ENCODE measurements at places on chromosomes 4 and X.

DNA sequence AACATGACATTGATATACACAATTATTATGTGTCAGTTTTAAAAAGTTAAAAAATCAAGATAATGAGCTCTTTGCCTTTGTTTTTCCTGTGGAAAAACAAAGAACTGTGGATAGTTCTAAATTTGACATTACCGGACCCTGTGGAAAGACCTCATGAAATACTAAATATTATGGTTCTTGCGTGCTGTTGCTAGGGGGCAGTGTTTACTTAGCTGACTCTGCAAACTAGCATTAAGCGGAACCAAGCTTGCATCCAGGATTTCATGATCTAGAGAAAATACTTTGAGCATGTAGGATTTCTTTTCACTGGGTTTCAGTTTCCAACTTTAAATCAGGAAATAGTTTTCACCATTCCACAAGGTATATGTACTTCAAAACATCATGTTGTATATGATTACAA is 33.6 kb downstream of the CLCN4 start:
- peak; percentile 69 for DNase-seq

DNA sequence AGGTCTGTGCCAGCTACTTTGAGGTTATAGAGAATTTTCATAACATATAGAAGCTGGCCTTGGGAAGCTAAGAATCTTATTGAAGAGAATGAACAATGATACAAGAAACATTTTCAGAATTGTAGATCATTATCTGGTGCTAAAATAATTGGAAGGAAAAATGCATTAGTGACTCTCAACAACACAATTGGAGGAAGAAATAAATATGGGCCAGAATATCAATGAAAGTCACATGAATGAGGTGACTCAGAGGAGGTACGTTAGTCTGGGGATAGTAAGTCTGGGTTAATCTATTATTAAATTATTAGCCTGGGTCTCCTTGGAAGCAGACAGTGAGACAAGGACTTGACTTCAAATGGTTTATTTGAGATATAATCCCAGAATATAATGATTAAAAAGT is 529.3 kb upstream of the SLIT2 start:
- no peak for DNase-seq

DNA sequence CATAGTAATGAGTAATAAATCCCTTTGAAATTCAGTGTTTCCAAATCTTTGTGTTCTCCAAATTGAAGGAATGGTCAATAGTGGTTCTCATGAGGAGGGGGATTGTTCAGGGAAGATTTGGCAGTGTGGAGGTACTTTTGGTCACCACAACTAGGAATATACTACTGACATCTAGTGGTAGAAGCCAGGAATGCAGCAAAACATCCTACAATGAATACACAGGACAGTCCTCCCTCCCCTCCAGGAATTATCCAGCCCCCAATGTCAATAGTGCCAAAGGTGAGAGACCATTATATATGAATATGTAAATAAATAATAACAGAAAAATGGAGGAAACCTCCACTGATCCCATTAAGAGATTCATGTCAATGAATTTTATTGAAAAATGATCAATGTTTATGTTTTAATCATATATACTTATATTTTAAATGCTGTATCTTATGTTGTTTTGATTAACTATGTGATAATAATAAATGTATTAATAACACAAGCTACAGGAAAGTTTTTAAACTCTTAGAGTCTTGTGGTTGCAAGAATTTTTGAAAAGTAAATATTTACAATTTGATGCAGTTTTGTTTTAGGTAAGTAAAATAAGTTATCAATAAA is 14.4 kb upstream of the FAM9A start:
- peak; percentile 30 for DNase-seq

GRCh38 chr4:35643661-35644060 is 600.7 kb downstream of the ARAP2 start:
- no peak for DNase-seq

GRCh38 chr4:110634350-110635162 is 11.7 kb upstream of the PITX2 start:
- DNase-seq: no peak

GRCh38 chr4:1057403-1057745 is 45.9 kb downstream of the FGFRL1 start:
- no peak for DNase-seq

DNA sequence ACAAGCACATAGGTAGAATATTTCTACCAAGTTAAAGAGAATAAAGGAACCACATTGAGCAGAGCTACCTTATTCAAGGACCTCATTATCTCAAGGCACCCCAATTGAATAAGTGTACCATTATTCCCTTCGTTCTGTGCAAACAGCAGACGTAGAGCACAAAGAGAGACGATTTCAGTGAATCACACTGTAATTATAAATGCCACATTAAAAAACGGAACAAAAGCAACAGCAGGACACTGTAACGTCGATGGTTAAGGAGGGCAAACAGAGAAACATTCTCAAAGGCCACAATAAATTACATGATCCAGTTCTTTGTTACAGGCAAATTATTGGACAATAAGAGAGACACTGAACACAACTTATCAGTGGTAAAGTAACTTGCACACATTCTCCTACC is 644.1 kb upstream of the TENM3 start:
- no peak for DNase-seq

DNA sequence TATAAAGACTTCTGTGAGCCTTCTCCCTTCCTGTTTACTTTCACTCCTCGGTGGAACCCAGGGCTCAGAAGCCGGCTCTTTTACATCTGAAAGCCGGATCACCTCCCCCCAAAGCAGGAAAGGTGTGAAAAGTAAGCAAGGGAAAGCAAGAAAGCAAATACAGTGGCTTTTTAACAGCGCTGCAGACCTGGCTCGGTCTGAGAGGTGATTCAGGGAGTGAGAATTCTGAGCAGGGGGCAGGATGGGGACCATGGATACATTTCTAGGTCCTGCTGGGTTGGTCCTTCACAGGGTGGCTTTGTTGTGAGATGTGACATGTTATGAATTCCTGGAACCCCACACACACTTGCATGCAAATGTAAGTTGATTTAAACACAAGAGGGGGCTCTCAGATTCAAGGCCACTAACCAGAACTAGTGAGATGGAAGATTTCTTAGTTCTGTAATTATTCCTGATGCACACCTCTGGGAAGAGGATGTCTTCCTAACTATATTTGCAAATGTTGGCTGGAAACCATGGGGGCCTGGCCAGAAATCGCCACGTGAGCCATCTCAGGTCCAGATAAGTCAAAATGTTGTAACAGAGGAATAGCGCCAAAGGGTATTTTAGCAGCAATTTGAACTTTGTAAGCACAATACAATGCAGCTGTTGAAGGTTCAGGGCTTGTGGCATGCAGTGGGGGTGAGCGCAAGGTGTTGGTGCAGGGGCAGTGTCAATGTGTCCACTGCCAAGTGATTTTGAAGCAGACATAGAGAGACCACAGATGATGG is 670.1 kb upstream of the LCORL start:
- peak; percentile 7 for DNase-seq

DNA sequence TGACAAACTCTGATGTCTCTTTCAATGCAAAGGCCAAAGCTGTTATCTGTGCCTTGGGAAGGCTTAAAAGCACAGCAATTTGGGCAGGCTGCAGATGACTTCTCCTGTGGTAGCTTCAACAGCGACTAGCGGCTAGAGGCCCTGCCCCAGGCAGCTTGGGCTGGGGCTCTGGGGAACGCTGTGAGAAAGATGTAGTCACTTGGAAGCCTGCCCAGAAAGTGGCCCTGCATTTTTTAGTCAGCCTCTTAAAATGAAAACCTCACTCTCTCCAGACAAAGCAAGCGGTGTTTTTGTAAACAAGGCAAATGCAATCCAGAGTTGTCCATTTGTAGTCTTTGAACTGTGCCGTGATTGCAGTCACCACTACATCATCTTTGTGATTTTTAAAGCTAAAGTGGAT is 27.5 kb downstream of the PCYT1B start:
- DNase-seq: peak; percentile 4

GRCh38 chrX:29453333-29453732 is 762.0 kb upstream of the MAGEB2 start:
- no peak for DNase-seq

- no peak for DNase-seq
Observed at GRCh38 chrX:2703991-2704369, 12.9 kb downstream of the CD99 start.

- DNase-seq: no peak
Observed at GRCh38 chr4:76538296-76538695, 103.3 kb downstream of the SHROOM3 start.

DNA sequence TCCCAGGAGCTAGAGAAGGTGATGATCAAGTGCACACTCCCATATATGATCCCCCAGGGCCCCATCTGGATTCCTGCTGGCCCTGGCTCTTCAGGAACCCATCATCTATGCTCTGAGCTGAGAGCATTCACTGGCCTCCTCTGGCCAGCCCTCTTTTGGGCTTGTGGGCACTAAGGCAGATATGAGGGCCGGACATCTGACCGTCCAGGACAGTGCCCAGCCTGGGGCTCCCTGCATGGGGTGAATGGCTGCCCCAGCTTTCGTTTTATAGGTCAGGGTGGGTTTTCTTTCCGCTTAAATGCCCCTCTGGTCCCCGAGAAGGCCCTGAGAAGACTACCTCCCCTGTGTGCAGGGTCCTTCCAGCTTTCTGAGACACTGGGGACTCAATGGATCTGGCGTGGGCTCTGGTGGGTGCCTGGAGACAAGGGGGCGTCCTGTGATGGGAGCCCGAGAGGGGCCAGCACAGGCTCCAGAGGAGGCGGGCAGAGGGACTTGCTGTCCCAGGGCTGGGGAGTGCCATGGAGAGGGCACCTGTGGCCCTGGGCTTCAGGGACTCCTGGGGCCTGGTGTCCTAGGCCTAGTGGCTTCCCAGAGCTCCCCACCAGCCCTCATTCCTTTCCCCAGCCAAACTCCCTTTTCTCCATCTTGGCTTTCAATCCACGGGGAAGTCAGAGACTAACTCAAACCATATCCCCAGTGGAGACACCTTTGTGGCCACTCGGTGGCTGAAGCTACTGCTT is 39.5 kb upstream of the GRPEL1 start:
- DNase-seq: no peak

- DNase-seq: peak; percentile 45
Observed at GRCh38 chr4:110411574-110412011, 64.4 kb upstream of the ENPEP start.

DNA sequence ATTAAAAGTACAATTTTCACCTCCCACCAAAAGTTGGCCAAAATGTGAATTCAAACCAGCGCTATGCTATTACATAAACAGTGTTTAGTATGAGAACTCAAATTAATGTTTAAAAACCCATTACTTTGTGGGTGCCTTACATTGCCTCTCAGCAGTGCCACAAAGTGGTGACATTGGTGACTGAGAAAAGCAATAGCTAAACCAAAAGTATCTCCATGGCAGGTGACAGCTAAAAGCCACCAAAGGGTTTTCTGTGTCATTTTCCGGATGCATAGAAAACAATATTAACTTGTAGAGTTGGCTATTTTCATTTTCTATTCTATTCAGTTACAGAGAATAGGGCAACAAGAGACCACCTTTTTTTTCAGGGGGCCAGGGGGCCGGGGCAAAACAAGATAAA is 261.2 kb downstream of the MAPK10 start:
- DNase-seq: no peak

DNA sequence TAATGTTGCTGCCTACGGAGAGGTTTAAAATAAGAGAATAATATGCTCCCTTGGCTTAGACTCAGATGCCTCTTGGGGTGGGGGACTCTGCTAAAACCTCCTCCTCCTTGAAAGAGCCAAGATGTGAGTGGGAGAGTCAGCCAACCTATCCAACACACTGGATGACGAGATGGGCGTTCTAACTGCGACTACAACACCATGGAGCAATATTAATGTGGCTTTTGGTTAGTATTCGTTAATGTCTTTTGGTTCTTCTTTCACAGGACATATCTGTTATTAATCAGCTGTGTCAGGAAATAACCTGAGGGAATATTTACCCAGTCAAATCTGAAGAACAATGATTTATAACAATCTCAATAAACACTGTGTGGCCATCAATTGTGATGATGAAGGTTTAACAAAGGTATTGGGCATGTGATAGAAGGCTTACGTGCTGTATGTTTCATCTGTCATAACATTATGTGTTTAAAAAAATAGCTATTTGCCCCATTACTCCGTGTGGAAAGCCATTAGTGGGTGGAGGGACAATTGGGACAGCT is 143.5 kb upstream of the FTHL17 start:
- DNase-seq: no peak

GRCh38 chrX:46710927-46711623 is 47.8 kb downstream of the SLC9A7 start:
- DNase-seq: no peak

- no peak for DNase-seq
Observed at GRCh38 chr4:170231377-170231776, 141.6 kb upstream of the AADAT start.

DNA sequence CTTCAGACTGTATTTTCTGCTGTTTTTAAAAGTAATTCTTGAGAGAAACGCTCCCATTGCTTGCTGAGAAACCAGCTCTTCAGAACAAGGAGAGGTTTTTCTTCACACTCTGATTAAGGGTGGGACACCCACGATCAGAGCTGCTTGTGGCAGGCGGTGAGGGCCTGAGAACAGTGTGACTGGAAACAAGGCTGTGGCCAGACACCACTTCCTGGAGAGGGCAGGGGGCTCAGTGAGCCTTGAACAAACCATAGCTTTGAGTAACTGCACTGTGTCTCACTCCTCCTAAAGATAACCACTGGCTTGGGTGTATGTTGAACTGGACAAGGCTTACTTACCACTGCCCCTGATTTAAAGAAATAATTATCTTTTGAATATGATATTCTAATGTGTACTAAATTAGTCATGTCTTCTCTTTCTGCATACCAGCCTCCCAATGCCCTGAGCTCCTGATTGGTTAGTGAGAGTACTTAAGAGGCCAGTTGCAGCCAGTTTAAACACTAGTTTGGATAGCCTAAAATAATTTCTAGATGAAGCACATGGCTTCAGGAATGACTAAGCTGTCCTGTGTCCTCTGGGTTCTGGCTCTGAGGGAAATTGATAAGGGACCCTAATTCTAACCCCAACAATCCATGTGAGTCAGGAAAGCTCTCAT is 3.7 kb upstream of the GPR82 start:
- no peak for DNase-seq

DNA sequence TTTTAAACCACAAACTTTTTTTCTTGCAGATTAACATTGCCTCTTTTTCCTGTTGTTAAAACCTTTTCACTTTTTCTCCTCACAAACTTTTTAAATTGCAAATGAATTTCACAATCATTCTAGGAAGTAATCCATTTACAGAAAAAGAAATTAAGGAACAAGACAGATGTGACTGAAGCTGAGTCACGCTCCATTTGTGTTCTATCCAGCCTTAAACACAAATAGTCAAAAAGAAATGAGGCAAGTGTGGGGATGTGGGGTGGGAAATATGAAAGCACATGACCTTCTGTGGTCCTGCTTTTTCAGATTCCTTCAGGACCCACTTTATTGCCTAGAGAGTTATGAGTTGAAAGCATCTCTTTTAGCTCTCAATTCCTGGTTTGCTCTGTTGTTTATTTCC is 197.0 kb downstream of the ADGRL3 start:
- DNase-seq: peak; percentile 7

GRCh38 chr4:83109480-83110222 is 4.9 kb downstream of the PLAC8 start:
- peak; percentile 48 for DNase-seq

- no peak for DNase-seq
Observed at GRCh38 chrX:68177542-68177941, 255.8 kb downstream of the OPHN1 start.

GRCh38 chr4:113899271-113900070 is 80.0 kb downstream of the ARSJ start:
- no peak for DNase-seq
